ENCODE measurements at places on chromosomes 6 and 20. TPM values are rescaled to one million over a fixed set of nuclear protein-coding genes. Genes with fewer than 3 reads are reported as not detected.

LINC00237 gene
- total RNA-seq: not detected

PAQR8 gene
- 0.89 TPM for total RNA-seq

ABHD16A gene
- total RNA-seq: 37.9 TPM

BCAS1 gene
- 42.4 TPM for total RNA-seq

MAP1LC3A gene
- total RNA-seq: 9.3 TPM

LY6G6F gene
- total RNA-seq: not detected

THBS2 gene
- total RNA-seq: not detected

CLVS2 gene
- total RNA-seq: not detected

TMEM170B gene
- 0.42 TPM for total RNA-seq

Data from HT-29 (cell line).